ENCODE measurements at places on chromosomes 7 and 10.

DNA sequence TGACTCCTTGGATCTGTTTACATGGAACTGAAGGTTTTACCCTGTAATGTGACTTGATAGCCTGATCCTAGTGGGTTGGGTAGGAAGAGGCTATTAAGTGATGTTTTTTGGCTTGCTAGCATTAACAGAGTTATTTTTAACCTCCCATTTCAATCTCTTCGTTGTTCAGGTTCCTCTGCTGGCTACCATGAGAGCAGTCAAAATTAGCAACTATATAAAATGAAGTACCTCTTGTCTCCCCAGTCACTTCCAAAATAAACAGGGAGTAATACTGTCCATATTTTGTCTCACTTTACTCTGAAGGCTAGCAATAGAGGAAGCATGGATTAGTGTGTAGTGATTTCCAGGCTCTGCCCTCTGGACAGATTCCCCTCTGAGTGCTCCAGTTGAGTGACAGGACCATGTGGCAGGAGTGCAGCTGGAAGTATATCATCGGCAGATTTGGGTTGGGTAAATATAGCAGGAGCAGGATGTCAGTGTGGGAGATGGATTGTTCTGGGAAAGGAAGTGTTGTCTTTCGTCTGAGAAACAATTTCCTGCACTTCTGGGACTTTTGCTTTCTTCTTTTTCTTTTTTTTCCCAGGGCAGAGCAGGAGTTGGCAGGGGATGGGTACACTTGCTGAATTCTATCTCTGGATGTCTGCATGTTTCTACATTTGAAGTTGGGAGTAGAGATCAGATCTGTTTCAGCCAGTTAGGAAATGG lies 35.2 kb downstream of the GBF1 start:
- DNase-seq: peak; percentile 29

- no peak for DNase-seq
Measured at GRCh38 chr10:78798976-78799730, 269.6 kb upstream of the ZMIZ1 start.

DNA sequence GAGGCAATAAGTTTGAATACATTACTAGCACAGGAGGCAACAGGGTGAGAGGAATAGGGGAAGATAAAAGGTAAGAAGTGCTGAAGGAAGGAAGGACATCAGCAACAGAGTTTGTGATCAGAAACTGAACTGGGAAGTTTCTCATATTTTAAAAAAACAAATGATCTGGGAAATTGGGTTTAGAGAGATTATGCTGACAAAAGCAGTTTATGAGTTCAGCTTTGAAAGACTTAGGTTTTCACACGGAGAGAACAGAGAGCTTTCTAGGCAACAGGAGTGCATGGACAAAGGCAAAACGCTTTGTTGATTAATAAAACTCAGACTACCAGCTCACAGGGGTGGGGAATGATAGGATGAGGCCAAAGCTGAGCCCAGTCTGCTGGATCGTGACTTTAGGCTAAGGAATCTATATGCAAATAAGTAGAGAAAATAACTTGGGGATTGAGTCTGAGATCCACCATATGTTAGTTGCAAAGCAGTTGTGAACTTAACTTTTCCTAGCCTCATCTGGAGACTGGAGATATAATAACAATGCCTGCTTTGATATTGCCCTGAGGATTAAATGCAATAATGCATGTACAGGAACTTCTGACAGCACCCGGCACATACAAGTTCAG lies 4.2 kb downstream of the OSBPL3 start:
- DNase-seq: no peak

DNA sequence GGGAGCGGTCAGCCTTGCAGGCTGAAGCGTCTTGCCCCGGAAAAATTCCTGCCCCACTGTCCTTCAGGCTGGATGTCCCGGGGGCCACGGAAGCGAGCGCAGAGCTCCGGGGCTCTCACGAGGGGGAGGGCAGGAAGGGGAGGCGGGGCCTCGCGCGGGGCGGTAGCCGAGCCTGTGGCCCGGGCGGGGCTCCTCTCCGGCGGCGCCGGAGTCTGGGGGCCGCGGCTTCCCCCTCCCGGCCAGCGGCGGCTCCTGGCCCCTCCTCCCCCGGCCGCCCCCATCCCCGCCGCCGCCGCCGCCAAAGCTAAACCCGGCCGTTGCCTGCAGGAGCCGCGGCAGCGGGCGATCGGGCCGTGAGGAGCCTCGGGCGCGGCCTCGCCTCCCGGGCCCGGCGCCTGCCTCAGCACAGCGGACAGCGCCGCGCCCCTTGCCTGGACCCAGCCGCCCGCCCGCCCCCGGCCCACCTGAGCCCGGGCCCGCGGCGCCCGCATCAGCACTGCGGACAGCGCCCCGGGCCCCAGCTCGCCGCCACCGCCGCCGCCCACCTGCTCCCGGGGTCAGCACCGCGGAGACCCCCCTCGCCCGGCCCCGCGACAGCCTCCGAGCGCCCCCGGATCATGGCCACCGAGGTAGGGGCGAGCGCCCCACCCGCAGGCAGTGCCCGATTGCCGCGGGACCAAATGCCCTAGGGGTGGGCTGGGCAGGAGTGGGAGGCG lies at the start of gene GOLGA7B:
Gene GOLGA7B, plus strand, starts transcription at position 157 of the 716 bp plus-strand sequence. Its CDS starts 461 bp downstream, at position 618.
- no peak for DNase-seq

- no peak for DNase-seq
Measured at GRCh38 chr10:38094927-38095574, 914 bp downstream of the ZNF37A start.

- no peak for DNase-seq
Measured at GRCh38 chr7:116273918-116274301, 63.6 kb downstream of the TES start.

- no peak for DNase-seq
Measured at GRCh38 chr10:20065814-20066213, 249.6 kb downstream of the PLXDC2 start.

DNA sequence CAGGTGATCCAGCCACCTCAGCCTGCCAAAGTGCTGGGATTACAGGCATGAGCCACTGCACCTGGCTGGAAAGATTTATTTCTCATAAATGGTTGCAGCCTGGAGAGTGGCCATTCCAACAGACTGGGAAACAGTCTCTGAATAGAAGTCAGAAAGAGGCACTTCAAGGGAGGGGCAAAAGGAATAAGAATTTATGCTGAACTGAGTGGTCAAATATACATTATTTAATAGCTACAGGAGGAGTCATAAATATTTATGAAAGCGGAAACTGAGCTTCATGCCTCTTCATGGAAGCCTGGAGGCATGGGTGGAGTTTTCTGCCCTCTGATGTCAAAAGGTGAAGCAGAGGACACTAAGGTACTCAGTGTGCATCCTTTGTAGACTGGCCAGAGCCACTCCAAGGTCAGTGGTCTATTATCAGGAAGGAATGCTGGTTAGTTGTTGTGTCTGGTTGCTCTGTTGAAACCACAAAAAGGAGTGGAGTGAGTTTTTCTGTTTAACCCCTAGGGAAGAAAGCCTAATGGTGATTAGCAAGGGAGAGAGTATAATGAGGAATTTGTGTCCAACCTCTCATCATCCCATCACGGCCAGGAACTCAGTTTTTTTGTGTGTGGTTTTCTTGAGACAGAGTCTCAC lies 9.3 kb upstream of the NRBF2 start:
- no peak for DNase-seq

DNA sequence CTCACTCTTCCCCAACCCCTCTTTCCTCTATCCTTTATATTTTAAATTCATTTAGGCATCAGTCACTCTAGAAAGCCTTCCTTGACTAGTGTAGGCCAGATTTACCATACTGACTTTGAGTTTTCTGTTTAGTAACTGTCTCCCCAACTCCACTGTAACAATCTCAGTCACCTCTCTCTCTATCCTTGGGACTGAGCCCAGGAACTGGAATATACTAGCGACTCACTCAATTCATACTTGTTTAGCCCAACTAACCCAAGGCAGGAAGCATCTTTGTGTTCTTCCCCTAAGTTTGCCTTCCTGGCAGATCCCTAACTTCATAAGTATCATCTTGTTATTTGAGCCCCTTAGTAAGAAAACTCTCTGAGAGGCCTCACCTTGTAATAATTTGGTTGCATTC lies 19.1 kb downstream of the PLCE1 start:
- no peak for DNase-seq

- DNase-seq: no peak
Measured at GRCh38 chr10:61364619-61365018, 88.6 kb downstream of the TMEM26 start.

GRCh38 chr10:47159361-47160260 lies 140.4 kb upstream of the GDF10 start:
- DNase-seq: no peak

DNA sequence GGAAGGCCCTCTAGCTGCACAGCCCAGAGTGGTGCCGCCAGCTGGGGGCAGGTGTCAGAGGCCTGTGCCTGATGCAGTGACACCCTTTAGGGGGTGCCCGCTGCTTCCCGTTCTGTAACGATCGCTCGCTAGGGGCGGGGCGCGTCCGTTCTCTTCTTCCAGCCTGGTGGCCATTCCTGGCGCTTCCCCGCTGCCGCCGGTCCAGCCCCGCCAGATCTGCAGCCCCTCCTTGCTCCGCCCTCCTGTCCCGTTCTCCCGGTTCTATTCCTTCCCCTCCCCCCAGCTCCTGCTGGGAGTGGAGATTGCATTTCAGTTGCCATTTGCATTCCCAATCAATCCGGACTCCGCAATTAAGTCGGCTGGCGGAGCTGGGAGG lies 39.2 kb downstream of the AGAP3 start:
- DNase-seq: no peak

- no peak for DNase-seq
Measured at GRCh38 chr10:112244197-112244596, 39.0 kb upstream of the TECTB start.

DNA sequence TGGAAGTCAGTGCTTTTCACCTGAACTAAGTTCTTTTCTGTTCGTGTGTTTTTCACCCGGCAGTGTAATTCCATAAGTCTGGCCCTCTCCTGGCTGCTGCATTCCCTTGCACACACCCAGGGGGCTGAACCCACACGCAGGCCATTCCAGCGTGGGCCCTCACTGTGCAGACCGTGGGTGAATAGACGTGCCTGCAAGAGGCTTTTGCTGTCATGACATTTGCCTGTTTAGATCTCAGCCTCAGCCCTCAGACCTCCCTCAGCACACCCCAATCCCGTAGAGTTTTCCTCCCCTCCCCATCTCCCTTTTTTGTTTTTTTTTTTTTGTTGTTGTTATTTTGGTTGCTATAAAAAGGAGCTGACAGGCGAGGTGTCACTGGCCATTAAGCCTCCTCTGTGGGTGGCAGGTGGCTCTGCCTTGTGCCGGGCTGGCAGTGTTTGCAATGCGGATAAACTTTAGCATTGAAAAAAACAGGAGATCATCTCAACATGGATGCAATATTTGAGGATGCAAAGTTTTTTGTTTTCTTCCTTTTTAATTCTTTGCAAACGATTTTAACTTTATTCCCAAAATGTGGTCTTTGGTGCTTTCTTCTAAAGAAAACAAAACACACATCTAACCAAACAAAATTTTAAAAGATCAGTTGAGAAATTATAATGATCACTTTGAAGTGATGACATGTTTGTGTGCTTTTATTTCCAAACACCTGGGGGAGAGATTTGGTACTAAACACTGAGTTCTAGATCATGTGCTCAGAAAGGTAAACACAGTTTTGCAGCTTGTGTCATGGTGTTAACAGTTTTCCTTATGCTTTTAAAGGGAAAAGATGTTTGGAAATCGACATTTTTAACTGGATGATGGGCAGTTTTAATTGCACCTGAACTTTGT lies 58.8 kb downstream of the WDR37 start:
- DNase-seq: no peak

- DNase-seq: no peak
Measured at GRCh38 chr7:6022707-6023106, 8.5 kb upstream of the ANKRD61 start.

- DNase-seq: no peak
Measured at GRCh38 chr7:131956864-131957263, 400.4 kb upstream of the PODXL start.

DNA sequence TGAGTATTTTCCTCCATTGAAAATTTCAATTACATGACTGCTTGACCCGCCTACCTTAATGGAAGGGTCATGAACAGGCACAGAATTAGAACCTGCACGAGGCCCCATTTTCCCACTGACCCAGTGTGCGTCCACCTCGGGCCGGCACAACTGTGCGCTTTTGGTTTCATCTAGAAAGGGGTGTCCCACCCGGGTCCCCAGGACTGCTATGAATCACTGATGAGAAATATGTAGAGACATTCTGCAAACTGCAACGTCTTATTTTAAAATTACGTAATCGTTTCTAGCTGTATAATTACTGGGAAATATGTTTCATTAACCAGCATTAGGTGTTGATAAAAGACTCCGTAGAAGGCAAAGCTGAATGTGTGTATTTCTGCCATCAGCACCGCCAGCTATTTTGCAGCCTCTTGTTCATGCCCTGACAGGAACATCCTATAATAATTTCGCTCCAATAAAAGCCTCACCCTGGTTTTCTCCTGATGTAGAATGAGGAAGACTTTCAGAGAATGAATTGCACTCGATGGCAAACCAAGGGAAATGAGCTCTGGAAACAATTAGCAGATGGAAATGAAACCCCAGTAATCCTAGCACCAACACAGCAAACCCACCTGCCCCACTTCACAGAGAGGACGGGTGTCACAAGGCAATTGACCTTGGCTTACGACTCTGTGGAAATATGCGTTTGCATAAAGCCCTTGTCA lies 562.1 kb downstream of the DNAJB6 start:
- DNase-seq: no peak

DNA sequence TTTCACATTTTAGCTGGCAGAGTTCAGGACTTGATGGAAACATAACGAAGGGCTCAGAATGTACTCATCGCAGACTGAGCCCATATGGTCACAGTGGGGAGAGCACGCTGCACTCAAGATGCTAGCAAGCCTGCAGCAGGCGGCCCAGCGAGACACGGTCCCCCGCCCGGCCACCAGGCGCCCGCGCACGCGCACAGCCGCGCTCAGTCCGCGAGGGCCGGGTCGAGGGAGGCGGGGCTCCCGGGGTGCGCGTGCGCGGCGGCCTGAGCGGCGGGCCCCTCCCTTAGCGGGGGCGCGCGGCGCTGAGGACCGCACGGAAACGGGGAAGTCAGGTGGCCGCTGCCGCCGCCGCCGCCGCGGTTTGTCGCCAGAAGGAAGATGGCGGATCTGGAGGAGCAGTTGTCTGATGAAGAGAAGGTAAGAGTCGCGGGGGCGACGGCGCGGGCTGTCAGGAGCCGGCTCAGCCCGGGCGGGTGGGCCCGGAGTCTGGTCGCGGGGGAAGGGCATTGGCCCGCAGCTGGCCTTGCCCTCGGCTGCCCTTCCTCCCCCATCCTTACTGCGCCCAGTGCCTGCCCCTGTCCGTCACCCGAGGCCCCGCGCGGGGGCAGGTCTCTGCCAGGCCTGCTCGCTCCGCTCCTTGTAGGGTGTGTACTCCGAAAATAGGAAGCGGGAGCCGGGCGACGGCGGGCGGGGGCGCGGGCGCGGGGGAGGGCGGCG lies at the start of gene CAPZA2:
Gene CAPZA2, plus strand, starts transcription at position 354 of the 717 bp plus-strand sequence. Its CDS starts 25 bp downstream, at position 379.
- peak; percentile 88 for DNase-seq

GRCh38 chr7:1679326-1679965 lies 9.4 kb downstream of the ELFN1 start:
- DNase-seq: no peak

GRCh38 chr7:141071855-141072547 lies 1.9 kb upstream of the TMEM178B start:
- peak; percentile 76 for DNase-seq

DNA sequence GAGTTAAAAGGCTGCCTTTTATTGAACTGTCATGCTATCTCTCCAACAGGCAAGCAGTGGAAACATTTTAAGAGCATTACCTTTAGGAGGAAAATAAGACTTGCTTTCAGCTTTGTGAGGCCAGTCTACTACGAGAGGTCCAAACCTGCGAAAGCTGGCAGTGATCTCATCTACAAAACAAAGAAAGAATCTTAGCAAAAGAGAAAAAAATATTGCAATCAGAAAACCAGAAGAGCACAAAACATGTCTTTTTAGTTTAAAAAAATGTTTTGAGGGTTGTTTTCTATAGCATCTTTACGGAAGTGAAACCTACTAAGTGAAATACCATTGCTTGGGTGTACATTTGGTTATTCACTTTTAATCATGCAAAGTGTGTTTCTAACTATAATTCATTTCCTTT lies 147.9 kb downstream of the CPEB3 start:
- DNase-seq: no peak

Measured in NCI-H1694 (cell line).